Uterus (tissue), 4 donors: ENCODE measurements at places on chromosomes 3 and 15. TPM values are rescaled to one million over a fixed set of nuclear protein-coding genes. Genes with fewer than 3 reads are reported as not detected.
A peak's percentile ranks its signal among the peaks of the same experiment; 100 is the strongest.

DNA sequence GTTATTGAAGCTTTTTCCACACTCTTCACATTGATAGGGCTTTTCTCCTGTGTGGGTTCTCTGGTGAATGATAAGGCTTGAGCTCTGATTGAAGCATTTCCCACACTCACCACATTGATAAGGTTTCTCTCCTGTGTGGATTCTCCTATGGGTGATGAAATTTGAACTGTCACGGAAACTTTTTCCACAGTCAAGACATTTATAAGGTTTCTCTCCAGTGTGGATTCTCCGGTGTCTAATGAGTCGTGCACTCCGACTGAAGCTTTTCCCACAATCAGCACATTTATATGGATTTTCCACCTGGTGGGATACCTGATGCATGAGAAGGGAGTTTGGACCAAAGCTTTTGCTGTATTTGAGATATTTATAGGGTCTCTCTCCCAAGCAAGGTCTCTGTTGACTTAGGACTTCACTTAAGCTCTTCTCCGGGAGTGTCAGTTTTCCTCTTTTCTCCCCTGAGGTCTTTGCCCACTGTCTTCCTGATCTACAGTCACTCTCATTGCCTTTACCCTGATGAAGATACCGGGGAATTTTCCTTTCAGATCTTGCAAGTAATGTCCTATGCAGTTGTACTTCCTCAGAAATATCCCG, 9.4 kb downstream of the ZSCAN29 start:
- no peak for DNase-seq

DNA sequence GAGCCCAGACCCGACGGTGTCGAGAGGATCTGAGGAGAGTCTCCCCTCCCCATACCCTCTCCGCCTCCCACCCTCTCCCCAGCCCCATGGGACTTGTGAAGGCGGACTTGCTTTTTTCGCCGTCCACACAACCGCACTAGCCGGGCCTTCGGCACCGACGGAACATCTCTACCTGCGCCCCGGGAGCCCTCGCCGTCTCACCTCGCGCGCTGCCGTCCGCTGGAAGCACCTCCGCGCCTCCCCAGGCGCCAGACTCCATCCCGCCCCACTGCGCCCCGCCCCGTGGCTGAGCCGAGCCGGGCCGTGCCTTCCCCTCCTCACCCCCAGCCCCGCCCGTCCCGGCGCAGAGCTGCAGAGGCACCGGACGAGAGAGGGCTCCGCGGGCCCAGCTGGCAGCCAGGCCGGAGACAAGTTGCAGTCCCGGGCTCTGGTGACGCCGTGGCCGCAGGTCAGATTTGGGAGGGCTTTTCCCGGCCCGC, at the start of the genes DUOX1 and DUOXA1:
TSS of gene DUOX1 (plus strand) at position 344 of the 479 bp plus-strand sequence. CDS start 1,973 bp downstream, outside the sequence.
TSS of gene DUOXA1 (minus strand) at position 229 of the 479 bp plus-strand sequence. CDS start 6,865 bp downstream, outside the sequence.
- no peak for DNase-seq

The LRRIQ4 gene
- not detected for total RNA-seq

The SNX22 gene
- not detected for total RNA-seq

DNA sequence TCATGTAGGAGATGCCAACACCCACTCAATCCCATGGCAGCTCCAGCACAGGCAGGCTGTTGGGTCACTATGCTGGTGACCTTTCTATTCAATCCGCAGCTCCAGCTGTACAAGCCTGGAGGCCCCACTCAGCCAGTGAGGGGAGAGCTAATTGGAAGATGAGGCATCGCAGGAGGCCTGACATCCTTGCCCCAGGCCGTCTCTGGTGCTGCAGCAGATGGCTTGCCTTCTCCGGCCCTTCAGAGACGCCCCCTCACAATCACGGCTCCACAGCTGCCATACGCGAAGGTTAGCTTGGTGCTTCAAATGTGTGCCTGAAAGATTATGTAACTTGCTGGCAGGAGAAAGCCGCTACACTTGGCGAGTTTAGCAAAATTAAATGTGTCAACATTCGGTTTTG, 104.2 kb upstream of the CLSTN2 start:
- DNase-seq: peak; percentile 37

The SLC22A14 gene
- total RNA-seq: not detected

GRCh38 chr15:71588746-71589145, 221.6 kb upstream of the NR2E3 start:
- no peak for DNase-seq

DNA sequence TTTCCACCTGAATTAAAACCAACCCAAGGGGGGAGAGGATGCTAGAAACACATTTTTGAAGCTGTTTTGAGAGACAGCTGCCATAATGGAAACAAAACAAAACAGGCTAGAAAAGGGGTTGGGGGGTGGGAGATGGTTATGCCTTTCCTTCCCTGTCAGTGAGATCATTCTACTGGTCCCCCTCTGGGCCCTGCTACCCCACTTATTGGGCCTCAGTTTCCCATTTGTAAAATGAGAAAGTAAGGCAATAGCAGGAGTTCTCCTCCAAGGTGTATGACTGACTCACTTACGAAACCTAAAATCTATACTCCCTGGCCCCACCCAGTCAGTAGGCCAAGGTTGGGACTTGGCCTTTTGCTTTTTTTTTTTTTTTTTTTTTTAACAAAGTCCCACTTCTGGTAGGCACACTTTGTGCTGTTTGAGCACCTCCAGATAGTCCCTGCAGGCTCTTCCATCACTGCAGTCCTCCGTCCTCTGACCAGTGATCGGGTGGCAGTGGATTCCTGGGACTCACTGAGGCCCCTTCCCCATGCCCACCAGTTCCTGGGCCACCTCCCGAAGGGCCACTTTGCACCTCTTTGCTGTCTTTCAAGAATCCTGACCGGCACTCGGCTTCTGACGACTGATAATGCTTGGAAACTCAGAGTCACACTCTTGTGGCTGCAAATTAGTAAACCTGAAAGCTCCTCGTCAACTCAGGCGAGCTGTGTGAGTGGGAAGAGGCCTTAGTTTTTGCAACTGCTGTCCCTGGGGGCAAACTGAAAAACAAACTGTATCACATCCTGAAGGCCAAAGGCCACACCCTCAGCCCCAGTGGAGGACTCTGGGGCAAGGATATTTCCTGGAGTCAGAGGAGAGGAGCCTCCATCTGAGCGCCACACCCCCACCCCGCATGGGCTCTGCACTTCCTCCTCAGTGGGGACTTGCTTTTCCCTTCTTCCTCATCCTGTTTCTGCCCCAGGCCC, 6.7 kb upstream of the PSTPIP1 start:
- no peak for DNase-seq

- no peak for DNase-seq
Observed at GRCh38 chr3:133428552-133428951, 28.7 kb downstream of the BFSP2 start.

GRCh38 chr3:148500881-148501280, 196.8 kb upstream of the AGTR1 start:
- DNase-seq: no peak

DNA sequence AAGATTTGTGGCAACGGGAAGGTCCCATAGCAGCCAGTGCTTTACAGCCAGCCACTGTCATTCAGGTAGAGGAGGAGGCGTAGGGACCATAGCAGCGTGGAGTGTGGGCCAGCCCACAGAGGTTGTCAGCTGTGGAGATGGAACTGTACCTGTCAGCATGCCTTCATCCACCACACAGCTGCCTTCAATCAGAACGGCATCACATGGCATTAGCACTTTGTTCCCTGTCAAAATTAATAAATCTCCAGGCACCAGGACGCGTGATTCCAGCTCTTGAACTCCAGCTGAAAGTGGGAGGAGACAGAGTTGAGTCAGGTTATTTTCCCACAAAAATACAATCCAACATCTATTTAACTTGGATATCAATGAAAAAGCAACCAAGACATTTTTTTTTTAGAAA, 84.0 kb downstream of the ATP13A4 start:
- DNase-seq: no peak

The PCSK6 gene
- 3.6 TPM for total RNA-seq

The PLSCR5 gene
- not detected for total RNA-seq

- no peak for DNase-seq
Observed at GRCh38 chr3:105662306-105662705, 206.5 kb downstream of the CBLB start.

- no peak for DNase-seq
Observed at GRCh38 chr3:189636048-189636447, 4.9 kb downstream of the TP63 start.

DNA sequence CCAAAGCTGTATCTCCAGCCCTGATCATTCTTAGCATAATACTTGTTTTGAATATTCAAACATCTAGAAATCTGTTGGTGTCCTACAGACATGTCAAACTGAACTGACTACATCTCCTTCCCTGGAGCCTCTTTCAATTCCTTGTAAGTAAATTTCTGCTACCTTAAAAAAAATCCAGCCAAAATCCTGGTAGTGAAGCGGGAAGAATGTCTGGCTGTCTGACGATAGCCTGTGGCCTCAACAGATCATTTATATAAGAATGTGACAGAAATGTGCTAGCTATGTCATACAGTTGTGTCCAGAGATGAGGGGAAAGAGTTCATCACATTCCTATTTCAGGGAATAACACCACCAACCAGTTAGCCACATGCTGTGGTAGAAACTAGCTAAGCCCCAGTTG, 18.6 kb upstream of the TM6SF1 start:
- DNase-seq: no peak

The DAZL gene
- total RNA-seq: not detected

DNA sequence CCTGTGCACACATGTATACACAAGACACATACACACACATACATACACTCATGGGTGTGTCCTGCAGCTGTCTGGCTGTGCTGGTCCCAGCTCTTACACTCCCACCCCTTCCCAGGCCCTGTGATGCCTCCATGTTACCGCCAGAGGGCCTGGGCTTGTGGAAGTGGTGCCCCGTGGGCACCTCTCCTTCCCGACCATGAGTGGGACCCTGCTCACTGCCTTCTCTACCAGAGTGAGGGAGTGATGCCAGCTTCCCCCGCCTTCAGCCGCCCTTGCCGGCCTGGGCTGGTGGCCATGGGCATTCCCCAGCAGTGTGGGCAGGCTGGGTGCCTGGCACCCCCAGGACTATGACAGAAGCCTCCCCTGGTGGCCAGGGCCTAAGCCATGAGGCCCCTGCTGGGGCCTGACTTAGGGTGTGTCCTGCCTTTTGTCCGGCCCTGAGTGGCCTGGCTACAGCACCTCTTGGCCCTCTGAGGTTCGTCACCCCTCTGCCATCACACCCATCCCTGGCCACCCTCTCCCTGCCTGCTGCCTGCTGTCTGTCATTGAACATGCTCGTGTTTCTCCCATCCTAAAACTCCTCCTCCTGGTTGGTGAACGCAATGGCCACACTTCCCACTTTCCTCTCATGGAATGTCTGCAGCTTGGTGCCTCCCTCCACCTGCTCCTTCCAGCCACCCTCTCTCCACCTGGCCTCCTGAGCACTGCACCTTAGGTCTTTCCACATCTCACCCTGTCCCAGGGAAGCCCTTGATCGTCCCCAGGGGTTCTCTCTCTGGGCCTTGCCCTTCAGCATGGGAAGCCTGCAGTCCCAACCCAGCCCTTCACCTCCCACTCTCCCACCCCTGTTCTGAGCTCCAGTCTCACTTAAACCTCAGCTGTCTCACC, 14.6 kb downstream of the HDAC11 start:
- DNase-seq: no peak

- DNase-seq: no peak
Observed at GRCh38 chr15:90465930-90466567, 63.7 kb upstream of the CRTC3 start.

DNA sequence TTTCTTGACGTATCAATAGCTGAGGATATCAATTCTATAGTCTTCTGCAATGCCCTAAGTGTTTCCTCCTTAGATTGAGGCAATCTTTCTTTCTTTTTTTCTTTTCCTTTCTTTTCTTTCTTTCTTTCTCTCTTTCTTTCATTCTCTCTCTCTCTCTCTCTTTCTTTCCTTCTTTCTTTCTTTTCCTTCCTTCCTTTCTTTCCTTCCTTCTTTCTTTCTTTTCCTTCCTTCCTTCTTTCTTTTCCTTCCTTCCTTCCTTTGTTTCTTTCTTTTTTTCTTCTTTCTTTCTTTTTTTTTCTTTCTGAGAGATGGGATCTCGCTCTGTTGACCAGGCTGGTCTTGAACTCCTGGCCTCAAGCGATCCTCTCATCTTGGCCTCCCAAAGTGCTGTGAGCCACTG, 10.0 kb upstream of the DNAAF4 start:
- no peak for DNase-seq

DNA sequence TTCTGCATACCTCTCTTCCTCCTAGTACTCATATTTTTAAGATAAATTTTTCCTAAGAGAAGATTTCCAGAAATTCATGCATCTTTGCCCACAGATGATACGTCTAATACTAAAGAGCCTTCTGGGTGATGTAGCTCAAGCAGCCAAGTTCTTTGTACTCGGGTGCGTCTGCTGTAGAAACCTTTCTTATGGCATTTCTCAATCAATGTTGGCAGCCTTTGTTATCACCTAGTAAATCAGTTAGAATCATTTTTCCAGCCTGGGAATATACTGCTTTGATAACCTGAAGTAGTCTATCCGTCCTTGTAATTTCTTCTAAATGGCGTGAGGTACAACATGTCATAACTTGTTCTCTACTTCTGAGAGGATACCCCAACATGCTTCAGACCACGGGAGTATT, 104.5 kb downstream of the GOLIM4 start:
- DNase-seq: no peak

GRCh38 chr3:178169421-178169820, 366.8 kb upstream of the KCNMB2 start:
- DNase-seq: no peak

DNA sequence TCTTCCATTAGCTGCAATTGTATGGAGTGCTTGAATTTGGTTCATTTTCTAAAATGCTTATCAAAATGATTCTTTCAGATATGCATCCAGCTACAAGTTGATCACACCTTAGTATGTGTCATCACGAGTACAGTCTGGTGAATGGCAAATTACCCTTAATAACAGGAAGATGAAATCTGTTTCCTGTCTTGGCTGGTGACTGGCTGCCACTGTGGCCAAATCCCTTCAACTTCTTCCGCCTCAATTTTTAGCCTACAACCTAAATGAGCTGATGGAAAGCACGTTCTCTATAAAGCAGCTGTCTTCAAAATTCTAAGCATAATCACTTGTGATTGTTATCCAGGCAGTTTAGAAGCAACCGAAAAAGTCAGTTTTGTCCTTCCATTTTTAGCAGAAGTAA, 387.1 kb upstream of the NECTIN3 start:
- no peak for DNase-seq

The GOLGA8J gene
- total RNA-seq: not detected

DNA sequence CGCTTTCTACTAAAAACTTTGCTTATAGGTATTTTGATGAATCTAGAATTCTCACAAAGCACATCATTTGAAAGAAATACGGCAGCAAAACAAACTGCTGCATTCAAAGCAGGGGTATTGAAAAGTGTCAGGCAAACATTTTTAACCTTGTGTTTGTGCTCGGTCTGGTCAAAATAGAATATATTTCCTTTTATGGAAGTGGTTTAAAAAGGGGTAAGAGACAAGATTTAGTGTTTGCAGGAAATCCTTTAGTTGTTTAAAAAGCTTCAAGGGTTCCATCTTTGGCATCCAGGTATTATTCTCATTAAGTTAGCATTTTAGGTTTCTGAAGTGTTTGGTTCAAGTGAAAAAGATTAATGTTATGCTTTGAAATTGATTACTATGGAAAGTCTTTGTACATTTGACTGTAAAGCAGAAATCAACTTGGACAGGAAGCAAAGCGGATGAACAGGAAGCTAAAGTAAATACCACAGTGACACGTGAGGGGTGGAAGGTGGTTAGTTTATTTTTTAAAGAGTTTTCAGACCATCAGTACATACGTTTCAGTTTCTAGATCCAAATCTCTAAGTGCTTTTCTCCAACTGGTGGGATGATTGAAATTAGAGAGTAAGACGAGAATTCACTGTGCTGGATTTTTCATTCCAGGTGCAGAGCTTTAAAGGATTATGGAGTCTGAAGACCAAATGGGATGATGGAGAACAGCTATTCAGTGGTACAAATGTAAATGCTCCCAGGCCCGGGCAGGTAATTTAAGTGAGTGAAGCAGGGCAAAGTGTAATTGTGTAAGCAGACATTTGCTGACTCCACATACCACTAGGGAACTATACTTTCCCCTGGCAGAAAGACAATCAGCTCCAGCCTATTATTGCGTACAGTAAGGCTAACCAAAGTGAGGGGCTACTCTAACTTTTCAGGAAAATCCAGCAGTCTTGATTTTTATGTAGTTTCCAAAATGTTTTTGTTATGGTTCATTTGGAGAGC, 341.8 kb upstream of the TBL1XR1 start:
- DNase-seq: no peak
